ENCODE measurements at places on chromosomes 6 and 20. TPM values are rescaled to one million over a fixed set of nuclear protein-coding genes. Genes with fewer than 3 reads are reported as not detected.

The FERMT1 gene
- 13.2 TPM for total RNA-seq

The MED20 gene
- total RNA-seq = 19.4 TPM

The ERVFRD-1 gene
- total RNA-seq = not detected

The CDSN gene
- 0.13 TPM for total RNA-seq

The PLA2G7 gene
- total RNA-seq = 0.13 TPM

The PTPRT gene
- total RNA-seq = not detected

The MLIP gene
- not detected for total RNA-seq

All from epithelial cell of alveolus of lung (primary cell).